ENCODE measurements at places on chromosomes 7 and 10.

DNA sequence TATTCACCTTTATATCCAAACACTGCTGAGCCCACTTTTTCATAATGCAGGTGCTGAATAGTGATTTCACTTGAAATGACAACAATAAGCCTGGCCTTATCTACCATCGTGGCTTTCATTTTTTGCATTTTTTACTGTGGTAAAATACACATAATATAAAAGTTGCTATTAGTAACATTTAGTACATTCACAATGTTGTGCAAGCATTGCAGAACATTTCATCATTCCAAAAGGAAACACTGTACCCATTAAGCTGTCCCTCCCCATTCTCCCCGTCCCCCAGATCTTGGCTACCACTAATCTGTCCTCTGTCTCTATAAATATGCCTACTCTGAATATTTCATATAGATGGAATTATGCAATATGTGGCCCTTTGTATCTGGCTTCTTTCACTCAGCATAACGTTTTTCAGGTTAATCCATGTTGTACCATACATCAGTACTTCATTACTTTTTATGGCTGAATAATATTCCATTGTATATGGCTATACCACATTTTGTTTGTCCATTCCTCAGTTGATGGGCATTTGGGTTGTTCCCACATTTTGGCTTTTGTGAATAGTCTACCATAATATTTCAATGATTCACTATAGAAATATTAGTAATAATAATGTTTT is 68.5 kb upstream of the ARID5B start:
- no peak for DNase-seq

GRCh38 chr7:135911099-135911498 is 66.1 kb downstream of the MTPN start:
- DNase-seq, result no peak

- DNase-seq, result no peak
Measured at GRCh38 chr10:67618116-67618515, 77.9 kb downstream of the CTNNA3 start.

- DNase-seq, result no peak
Measured at GRCh38 chr10:121771966-121772365, 155.9 kb downstream of the ATE1 start.

GRCh38 chr10:119501690-119502089 is 40.8 kb downstream of the RGS10 start:
- no peak for DNase-seq

- no peak for DNase-seq
Measured at GRCh38 chr10:6729071-6729774, 149.1 kb upstream of the PRKCQ start.

DNA sequence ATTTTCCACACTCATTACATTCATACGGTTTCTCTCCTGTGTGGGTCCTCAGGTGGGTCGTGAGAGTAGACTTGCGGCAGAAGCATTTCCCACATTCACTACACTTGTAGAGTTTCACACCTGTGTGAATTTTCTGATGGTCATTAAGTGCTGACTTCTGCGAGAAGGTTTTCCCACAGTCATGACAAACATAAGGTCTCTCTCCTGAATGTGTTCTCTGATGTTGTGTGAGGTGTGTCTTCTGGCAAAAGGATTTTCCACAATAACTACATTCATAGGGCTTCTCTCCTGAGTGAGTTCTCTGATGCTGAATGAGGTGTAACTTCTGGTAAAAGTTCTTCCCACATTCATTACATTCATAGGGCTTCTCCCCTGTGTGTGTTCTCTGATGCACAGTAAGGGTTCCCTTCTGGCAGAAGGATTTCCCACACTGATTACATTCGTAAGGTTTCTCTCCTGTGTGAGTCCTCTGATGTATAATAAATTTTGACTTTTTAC is 15.1 kb downstream of the ZNF12 start:
- DNase-seq, result no peak

DNA sequence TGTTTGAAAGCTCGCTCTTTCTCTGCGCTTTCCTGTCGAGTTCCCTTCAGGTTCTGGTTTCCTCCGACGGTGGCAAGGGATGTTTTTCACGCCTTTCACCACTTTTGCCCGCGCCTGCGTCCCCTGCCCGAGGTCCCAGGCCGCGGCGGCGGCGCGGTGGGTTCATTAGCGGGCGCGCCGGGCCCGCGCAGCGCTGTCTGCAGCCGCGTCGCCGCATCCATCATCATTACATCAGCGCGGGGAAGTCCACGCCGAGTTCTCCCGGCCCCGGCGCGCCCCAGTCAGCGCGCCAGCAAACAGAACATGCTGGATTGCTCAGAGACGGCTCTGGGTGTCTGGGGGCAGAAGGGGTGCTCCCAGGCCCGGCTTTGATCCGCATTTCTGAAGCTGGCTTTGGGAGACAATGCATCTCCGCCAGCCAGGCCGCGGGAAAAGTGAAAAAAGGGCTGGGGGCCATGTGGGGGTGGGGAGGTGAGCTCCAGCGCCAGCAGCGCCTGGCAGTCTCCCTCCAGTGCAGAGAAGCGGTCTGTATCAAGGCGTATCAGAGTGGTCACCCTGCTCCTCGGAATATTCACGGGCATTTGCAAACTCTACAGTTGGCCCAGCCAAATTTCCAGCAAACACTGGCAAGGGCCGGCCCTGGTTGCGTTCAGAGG is 8.9 kb downstream of the GLI3 start:
- no peak for DNase-seq

DNA sequence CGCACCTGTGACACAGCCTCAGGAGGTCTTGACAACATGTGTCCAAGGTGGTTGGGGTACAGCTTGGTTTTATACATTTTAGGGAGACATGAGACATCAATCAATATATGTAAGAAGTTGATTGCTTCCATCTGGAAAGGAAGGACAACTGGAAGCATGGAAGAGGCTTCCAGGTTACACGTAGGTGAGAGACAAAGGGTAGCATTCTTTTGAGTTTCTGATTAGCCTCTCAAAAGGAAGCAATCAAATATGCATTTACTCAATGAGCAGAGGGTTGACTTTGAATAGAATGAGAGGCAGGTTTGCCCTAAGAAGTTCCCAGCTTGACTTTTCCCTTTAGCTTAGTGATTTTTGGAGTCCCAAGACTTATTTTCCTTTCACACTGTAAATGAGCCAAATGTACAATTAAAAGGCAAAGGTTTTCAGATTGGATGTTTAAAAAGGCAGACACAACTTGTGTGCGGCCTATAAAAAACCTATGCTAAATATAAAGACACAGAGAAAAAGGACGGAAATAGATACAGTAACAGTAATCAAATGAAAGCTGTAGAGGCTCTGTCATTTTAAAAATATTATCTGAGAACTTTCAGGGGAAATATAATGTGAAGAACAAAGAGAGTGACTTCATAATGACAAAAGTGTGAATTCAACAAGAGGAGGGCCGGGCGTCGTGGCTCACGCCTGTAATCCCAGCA is 65.7 kb upstream of the LANCL2 start:
- no peak for DNase-seq

GRCh38 chr10:102398172-102399020 is 2.9 kb downstream of the NFKB2 start:
- DNase-seq, result no peak

- DNase-seq, result peak; percentile 97
Measured at GRCh38 chr10:29841724-29842649, 207.2 kb upstream of the SVIL start.

- DNase-seq, result no peak
Measured at GRCh38 chr7:421136-421991, 98.3 kb downstream of the PDGFA start.

DNA sequence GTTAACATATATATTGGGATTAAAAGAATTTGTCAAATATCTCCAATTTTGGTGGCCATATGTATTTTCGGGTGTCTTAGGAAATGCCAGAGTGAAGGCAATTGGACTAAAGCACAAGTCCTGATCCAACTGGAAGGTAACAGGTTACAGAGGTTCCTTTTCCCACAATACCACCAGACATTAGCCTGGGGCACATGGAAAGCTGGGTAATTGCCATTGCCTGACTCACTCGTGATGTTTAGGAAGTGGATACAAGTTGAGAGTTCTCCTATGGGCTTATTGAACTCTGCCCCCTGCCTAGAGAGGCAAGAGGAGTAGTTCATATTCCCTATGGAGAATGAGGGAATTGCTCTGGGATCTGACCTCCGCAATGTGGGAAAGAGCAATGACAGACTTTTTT is 5.7 kb downstream of the DNAH11 start:
- DNase-seq, result no peak

DNA sequence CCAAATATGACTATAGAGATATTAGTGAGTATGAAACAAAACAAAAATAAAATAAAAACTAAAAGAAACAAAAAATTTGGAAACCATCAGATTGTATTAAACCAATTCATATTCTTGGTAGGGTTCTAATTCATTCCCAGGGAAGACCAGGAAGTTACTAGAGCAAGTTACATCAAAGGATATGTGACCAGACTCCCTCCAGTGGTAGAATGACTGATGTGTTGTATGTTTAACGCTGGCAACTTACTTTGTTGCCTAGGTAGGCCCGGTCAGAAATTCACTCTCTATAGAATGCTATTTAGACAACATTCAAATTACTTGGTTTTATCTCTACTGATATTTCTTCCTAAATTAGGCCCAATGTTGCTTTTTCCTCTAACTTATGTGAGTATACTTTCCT is 5.2 kb downstream of the PHYHIPL start:
- peak; percentile 46 for DNase-seq

- no peak for DNase-seq
Measured at GRCh38 chr10:132149271-132149670, 37.5 kb upstream of the DPYSL4 start.

GRCh38 chr10:129464251-129464650 is 2.8 kb upstream of the MGMT start:
- no peak for DNase-seq

DNA sequence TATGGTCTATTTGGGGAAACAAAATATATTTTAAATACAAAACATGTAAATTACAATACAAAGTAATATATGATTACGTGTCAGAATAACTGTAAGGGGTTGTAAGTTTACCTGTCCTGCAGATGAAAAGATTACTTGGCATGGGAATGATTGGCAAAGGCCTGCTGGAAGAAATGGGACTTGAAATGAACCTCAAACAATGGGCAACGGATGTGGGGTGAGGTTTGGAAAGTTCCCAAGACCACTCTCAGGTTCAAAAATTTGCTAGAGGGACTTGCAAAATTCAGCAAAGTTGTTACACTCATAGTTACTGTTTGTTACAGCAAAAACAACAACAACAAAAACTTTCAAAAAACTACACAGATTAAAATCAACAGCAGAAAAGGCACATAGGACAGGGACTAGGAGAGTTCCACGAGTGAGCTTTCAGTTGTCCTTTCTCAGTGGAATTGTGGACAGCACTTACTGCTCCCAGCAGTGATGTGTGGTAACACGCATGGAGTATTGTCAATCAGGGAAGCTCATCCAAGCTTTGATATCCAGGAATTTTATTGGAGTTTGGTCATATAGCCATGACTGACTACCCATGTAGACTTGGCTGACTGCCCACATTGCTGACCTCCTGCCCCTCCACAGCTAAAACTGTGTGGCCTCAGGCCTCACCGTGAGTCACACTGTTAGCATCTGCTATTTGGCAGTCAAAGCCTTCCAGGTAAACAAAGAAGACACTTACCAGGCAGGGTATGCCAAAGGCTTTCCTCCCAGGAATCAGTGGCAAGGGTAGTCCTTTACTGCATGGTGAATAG is 43.8 kb downstream of the EXOC6 start:
- DNase-seq, result peak; percentile 78

DNA sequence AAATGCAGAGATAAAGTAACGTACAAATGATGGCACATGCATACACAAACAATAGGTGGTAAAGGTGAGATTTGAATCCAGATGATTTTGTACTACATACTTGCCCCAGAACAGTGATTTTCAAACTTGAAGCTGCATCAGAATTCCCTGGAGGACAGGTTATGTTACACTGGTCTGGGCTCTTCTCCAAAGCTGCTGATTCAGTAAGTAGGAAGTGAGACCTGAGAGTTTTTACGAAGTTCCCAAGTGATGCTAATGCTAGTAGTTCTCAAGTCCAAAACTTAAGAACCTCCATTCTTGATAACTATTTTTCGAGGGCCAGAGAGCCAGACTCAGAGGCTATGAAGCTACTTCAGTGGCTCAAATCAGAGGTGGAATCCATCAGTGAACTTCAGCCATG is 159.0 kb upstream of the POM121L12 start:
- no peak for DNase-seq

GRCh38 chr10:16777473-16778370 is 39.5 kb downstream of the RSU1 start:
- DNase-seq, result peak; percentile 35

GRCh38 chr7:139897422-139898090 is 68.5 kb downstream of the TBXAS1 start:
- no peak for DNase-seq

- DNase-seq, result no peak
Measured at GRCh38 chr10:80405626-80406025, 2.7 kb upstream of the PRXL2A start.

DNA sequence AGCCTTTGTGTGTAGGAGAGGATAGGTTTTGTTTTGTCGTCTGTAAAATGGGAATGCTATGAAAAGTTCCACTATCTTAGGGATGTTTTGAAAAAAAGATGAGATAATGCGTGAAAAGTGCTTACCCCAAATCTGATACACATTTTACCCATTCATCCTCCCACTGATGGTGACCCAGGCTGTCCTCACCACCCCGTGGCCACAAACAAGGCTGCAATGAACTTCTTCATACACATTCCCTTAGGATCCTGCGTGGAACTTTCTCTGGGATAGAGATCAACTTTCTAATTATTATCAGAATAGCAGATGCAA is 399 bp upstream of the OGDHL start:
- DNase-seq, result no peak

- DNase-seq, result no peak
Measured at GRCh38 chr10:126776168-126776567, 105.7 kb upstream of the C10orf90 start.

- DNase-seq, result no peak
Measured at GRCh38 chr7:155106356-155106755, 36.2 kb downstream of the HTR5A start.

DNA sequence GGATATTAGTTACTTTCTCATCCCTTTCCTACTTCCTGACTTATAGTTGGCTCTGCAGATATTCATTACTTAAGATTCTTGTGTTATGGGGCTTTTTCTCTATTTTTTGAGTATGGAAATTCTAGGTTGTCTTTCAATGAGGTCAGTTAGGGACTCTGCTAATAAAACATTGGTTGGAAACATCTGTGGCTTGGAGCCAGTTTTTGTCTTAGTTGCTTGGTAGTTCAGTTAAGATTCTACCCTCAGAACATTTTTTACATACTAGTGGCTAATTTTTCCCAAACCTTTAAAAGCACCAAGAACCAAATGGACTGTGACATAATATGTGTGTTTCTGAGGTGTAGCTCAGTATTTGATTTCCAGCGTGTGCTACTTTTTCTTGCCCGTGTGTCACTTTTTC is 305.6 kb upstream of the FZD1 start:
- DNase-seq, result no peak

DNA sequence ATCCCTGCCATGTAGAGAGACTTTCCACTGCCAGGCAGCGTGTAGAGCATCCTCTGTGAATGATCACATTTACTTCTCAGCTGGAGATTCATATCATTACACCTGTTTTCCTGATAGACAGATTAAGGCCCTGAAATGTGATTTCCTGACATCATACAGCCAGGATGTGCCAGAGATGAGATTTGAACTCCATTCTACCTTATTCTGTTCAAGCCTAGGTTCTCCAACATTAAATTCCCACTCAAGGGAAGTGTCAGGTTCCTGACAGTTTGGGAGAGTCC is 482.1 kb downstream of the RPS24 start:
- no peak for DNase-seq

- DNase-seq, result no peak
Measured at GRCh38 chr10:113168584-113168983, 218.5 kb downstream of the TCF7L2 start.

Measured in SHP77 (cell line).